ENCODE measurements at places on chromosomes 7 and 10. TPM values are rescaled to one million over a fixed set of nuclear protein-coding genes. Genes with fewer than 3 reads are reported as not detected.

DNA sequence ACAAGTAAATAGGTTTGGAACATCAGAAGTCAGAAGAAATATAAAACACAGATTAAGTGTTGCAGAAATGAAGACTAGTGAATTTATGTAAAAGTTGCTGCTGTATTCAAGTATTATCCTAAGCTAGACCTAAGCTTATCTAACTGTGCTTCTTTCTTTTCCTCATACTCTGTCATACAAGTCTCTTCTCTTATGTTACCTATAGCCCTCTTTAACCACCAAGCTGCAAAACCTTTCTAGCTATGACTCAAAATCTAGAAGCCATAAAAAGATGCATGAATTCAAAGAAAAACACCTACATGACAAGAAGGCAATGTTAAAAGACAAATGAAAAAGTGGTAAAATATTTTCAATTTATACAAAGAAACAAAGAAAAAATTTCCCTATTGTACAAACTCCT lies 23.0 kb downstream of the DENND11 start:
- no peak for DNase-seq

The ARHGAP12 gene
- polyA plus RNA-seq: 49.9 TPM

- DNase-seq: no peak
Observed at GRCh38 chr7:71695186-71695585, 563.2 kb downstream of the GALNT17 start.

The OPN1SW gene
- 2.2 TPM for polyA plus RNA-seq

DNA sequence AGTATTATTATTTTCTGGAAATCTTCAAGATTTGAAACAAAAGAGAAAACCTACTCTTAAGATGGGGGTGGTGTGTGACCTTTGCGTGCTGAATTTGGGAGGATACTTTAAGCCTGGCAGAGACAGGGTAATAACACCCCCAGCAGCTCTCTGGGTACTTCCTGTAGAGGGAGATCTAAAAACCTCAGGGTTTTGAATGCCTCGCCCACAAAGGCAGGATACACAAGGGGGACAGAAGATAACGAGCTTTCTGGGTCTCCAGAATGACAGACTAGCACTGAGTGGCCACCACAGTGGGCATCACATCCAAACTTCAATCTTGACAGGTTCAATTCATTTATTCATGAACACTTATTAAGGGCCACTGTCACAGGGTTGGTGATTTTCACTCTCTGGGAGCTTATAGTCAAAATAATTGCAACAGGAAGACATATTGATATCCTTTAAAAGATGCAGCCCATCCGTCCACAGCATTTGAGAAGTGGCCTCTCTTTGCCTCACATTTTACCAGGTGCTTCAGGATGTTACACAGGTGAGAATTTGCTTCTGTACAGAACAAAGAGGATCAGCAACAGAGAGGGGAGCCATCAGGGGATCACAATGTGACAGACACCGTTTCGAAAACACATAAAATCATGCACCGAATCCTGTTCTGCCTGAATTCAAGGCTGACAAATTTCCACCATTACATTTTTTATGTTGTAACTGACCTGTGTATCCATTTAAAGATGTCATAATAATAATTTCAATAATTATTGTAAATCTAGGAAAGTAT lies 14.3 kb downstream of the CPA1 start:
- DNase-seq: no peak

DNA sequence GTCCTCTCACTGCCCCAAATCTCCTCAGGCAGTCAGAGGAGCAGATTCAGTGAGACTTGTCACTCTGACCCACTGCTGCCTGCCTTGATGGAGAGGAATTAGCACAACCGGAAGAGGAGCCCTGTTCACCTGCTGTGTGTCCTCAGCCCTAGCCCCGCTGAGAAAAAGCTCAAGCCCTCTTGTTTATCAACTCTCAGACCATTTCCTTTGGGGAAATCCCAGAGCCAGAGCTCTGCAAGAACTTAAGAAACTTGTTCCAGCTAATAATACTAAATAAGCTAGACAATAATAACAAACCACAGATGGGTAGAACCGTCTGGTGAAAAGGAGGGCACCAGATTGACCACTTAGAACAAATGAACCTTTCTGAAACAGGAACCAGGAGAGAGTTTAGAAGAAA lies 37.7 kb upstream of the ITGB1 start:
- DNase-seq: no peak

DNA sequence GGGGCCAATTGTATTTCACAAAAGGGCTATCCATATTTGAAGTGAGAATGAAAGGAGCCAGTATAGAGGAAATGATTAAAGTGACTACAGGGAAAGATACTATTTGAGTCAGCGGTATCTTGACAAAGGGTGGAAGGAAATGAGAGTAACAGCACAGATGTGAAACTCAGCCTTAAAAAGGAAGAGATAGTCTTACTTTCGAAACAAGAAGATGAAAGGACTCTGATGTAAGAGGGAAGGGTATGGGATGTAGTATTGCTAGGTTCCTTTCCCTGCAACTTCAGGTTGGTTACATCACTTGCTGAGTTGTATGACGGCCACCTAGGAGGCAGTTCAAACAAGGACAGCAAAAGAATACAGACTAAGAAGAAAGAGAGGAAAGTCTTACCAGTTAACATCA lies 13.7 kb downstream of the CISD1 start:
- DNase-seq: no peak

DNA sequence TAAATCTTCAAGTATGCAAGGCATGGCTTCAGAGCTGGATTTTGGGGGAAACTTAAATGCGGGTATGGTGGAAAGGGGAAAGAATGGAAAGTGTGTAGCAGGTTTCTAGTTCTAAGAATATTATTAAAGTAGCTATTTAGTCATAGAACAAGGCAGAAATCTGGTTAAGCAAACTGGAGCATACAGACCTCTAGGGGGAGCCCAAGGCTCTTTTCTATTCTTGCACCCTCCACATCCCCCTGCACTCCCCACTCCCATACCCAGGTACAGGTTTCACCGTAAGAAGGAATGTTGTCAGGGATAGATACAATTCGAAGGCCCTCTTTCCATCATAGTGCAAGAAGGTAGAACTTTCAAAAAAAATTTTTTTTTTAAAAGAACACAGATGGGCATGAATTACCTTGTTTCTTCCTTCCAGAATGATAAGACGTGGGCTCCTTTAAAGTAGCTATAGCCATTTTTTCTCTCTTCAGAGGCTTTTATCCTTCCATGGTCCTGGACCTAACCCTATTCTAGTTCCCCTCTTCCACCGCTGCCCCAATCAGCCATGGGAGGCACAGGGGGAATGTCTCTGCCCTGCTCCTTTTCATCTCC lies 41.5 kb upstream of the SMIM30 start:
- DNase-seq: no peak

The SEC31B gene
- 29.6 TPM for polyA plus RNA-seq

- DNase-seq: no peak
Observed at GRCh38 chr10:86437447-86437846, 70.9 kb upstream of the GRID1 start.

- no peak for DNase-seq
Observed at GRCh38 chr10:42997849-42998165, 79.1 kb upstream of the RET start.

DNA sequence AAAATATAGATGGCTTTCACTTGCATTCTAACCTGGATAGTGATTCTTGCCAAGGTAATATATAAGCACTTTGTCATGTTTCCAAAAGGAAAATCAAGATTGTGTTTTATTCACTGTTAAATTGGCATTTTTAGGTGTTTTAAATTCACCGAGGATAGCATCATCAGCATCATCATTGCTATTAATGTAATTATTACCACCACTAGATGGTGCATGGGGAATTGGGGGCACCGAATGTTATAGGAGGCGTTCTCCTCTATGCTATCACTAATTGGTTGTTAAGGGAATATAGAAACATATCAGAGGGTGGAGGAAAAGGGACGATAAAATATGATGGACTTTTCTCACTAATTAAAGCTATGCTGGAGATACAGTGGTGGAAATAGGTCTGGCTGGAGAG lies 95.5 kb downstream of the CELF2 start:
- DNase-seq: no peak

GRCh38 chr10:5317547-5318107 lies 47.1 kb upstream of the UCN3 start:
- DNase-seq: peak; percentile 21

DNA sequence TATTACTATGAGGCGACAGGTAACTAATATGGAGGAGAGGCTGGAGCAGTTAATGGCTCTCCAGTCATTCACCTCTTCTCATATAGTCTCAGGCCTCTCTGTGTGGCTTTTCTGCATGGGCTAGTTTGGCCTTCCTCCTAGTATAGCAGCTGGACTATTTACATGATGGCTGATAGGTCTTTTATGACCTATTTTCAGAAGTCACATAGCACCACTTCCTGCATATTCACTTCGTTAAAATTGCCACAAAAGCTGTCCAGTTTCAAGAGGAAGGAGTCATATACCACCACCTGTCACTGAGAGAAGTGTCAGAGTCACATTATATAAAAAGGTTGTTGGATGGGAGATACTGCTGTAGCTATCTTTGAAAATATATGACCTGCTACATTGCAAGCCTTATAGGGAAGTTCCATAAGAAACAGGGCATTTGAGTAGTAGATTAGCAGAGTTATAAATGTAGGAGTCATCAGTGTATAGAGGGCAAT lies 8.0 kb upstream of the DMTF1 start:
- DNase-seq: no peak

DNA sequence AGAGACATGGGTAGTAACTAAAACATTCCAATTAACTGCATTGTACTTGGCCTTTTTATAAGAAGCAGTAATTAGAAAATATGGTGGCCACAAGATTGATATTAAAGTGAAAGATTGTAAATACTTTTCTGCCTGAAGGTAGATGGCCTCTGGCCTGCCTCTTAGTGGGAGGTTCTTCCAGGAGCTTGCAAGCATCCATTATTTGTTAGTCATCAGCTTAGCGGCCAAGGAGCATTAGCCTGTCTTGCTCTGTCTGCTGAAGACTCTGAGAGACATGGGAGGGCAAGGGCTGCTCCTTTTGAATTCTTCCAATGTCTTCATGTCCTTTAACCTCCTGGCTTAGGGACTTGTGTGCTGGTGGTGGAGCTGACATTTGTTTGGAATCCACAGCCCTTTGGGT lies 80.4 kb downstream of the TCF7L2 start:
- no peak for DNase-seq

DNA sequence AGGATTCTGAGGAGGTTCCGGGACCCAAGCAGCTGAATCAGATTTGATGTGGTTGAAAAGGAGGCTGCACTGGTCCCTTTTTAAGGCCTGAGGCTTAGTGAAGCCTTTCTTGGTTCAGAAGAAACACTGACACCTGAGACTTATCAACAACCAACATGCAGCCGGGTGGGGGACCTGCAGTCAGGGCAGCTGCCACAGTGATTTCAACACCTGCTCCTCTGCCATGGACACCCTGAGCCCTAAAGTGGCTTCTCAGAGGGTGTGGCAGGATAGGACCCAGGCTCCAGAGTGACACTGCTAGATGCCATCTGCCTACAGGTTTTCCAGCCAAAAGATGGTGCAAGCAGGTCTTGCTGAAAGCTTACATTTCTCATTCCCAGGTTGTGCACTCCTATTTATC lies 99.3 kb downstream of the COL13A1 start:
- DNase-seq: no peak
